ENCODE measurements at places on chromosomes 7 and 10. TPM values are rescaled to one million over a fixed set of nuclear protein-coding genes. Genes with fewer than 3 reads are reported as not detected.

Gene ELOVL3
- total RNA-seq, result not detected

Gene TAC1
- 4.6 TPM for total RNA-seq

Gene PTN
- 25.8 TPM for total RNA-seq

Gene CALHM3
- not detected for total RNA-seq

Gene EPHA1
- 0.48 TPM for total RNA-seq

Gene BLVRA
- total RNA-seq, result 10.4 TPM

Gene SPDYE2B
- 2.6 TPM for total RNA-seq

Gene CALCR
- 0.48 TPM for total RNA-seq

Gene CCDC172
- total RNA-seq, result 2.9 TPM

Gene WDR37
- total RNA-seq, result 38.5 TPM

Gene SORBS1
- 426 TPM for total RNA-seq

Gene GIMAP5
- 10.1 TPM for total RNA-seq

Gene CALML5
- total RNA-seq, result not detected

Gene CCDC71L
- 28.9 TPM for total RNA-seq
